ENCODE measurements at places on chromosomes 2 and 18.

GRCh38 chr2:238158509-238159070 lies at the start of gene ERFE:
Gene ERFE (plus strand): TSS chr2:238158970. CDS start chr2:238159008, 38 bp downstream.
- DNase-seq, result no peak

DNA sequence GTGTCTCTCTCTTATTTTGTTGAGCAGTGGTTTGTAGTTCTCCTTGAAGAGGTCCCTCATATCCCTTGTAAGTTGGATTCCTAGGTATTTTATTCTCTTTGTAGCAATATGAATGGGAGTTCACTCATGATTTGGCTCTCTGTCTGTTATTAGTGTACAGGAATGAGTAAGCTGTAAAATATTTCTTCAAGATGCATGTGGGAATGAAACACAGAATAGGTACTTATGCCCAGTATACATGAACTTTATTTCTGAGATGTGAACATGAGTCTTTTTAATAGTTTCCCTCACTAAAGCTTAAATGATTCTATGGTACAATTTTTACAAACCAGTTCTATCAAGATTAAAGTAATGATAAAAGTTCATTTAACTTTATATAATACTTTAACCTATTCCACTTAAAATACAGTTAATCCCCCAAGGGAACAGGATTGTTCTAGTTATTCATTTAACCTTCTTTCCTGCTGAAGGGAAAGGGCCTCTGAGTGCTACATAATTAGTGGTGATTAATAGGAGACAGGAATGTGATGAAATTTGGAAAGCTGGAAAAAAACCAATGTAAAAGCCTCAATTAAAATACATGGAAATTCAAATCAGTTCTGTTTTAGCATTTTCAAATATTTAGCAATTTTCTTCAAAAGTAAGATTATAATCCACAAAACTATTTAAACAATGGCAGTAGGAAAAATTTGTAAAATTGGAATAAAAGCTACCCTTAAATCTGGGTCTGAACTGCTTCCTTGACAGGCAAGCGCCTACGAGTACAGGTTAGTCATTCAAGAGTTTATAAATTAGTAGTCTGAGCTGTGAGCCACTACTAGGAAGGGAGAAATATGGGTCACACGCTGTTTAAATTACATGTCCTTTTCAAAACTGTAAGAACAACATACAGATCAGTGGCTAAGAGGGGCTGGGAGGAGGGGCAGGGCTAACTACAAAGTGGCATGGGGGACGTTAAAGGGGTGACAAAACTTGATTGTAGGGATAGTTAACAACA lies 28.9 kb downstream of the SPIRE1 start:
- DNase-seq, result no peak

GRCh38 chr18:35484034-35484433 lies 13.7 kb downstream of the INO80C start:
- DNase-seq, result no peak

DNA sequence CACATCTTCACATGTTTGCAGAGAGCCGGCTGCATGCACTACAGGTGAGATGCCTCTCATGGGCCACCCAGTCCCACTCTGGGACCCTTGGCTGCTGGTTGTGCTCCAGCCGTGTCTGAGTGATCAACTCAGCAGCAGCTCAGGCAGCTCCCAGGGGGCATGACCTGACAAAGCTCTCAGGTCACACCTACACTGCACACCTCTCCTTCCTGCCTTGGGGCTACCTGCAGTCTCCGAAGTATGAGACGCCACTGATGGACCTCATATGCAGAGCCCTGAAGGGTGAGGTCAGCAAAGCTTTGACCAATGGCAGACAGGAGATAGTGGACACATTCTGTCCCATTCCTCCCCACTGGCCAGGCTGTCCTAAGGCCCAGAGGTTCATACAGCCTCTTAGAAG lies 51.4 kb downstream of the LBH start:
- no peak for DNase-seq

GRCh38 chr2:241560883-241561474 lies 2.4 kb downstream of the BOK start:
- DNase-seq, result peak; percentile 56

- DNase-seq, result no peak
These were observed 20.6 kb upstream of the ATRAID start for GRCh38 chr2:27191070-27191829.

DNA sequence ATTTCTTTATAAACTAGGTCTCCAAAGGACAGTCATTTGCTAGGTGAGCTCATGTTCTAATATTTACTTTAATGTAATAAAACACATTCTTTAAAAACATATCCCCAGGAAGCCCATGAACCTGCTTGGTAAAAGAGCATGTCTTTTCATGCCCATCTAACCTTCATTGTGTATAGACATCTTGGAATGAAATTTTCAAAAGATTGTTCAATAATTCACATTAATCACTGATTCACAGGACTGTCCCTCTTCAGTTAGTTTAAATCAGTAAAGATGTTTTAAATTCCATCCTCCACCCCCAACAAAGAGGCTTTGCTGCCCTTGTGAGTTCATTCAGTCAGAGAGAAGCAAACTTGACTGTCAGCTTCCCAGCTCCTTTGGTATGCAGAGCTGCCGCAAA lies 633.4 kb upstream of the CELF4 start:
- no peak for DNase-seq
